ENCODE measurements at places on chromosomes 12 and 14. TPM values are rescaled to one million over a fixed set of nuclear protein-coding genes. Genes with fewer than 3 reads are reported as not detected.

The ZDHHC22 gene
- total RNA-seq = not detected

DNA sequence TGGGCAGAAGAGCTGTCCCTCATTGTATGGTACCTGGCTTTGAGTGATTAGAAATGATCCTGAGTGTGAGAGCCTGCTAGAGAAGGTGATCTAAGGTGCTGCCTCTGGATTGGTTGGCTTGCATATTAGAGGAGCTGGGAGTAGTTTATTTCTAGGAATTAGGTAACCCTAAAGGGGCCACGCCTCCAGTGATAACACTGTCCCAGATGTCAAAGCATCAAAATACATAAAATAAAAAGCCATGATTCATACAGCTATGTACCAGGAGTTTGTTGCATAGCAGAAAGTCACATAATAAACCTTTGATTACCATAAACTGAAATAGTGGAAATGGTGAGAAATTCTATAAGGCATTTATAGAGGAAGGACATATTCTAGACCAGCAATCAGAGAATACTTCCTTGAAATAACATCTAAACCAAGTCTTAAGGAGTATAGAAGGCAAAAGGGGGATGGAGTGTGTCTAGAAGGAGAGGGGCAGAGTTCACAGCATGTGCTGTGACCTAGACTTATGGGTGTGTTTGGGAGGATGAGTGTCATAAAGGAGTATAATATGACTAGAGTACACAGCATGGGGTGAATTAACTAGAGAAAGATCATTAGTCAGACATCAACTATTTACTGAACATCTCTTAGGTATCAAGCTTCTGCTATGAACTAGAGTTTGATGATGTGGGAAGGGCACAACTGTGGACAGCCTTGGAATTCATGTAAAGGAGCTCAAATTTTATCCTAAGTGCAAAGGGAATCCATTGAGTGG lies 686.4 kb downstream of the GALC start:
- no peak for DNase-seq
- no peak overlapping the region for H3K27ac ChIP-seq
- no peaks in the 10 kb centered on the region for H3K27me3 ChIP-seq
- no peaks in the 10 kb centered on the region for H3K36me3 ChIP-seq
- H3K4me1 ChIP-seq = no peaks in the 10 kb centered on the region

The CHFR gene
- total RNA-seq = 18.7 TPM

DNA sequence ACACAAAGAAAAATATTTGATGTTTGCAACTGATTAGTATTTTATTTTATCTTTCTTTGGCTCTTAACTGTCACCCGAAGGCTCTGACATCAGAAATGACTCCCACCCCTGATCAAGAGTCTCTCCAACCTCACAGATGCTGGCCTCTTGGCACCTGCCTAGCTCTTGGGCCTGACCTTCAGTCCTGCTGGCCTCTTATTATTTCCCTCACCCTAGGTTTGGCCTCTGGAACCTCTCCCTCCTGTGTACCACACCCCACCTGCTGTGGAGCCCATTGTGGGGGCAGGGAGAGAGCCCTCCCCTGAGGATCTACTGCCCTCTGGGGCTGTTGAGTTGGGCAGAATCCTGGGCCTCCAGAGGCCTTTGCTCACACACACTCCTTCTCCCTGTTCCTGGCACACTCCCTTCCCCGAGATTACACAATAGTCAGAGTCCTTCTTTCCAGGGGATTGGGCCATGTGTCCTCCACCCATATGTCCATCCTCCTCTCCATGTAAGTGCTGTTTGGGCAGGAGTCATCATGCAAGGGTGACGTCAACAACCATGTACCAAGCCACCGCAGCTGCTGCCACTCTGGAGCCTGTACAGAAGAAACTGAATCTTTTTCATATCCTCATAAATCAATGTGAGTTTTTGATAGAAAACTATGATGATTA lies 124.3 kb downstream of the RASSF9 start:
- no peaks in the 10 kb centered on the region for H3K36me3 ChIP-seq
- DNase-seq = no peak
- no peaks in the 10 kb centered on the region for H3K27me3 ChIP-seq
- H3K27ac ChIP-seq = no peak overlapping the region

- H3K27me3 ChIP-seq = no peaks in the 10 kb centered on the region
- H3K4me1 ChIP-seq = no peaks in the 10 kb centered on the region
- H3K36me3 ChIP-seq = no peaks in the 10 kb centered on the region
- H3K27ac ChIP-seq = no peak overlapping the region
- DNase-seq = no peak
- H3K4me3 ChIP-seq = no peak overlapping the region
Observed at GRCh38 chr12:51188359-51189051, 15.6 kb upstream of the TFCP2 start.

- no peak overlapping the region for H3K4me3 ChIP-seq
- no peak overlapping the region for H3K27ac ChIP-seq
- no peaks in the 10 kb centered on the region for H3K36me3 ChIP-seq
Observed at GRCh38 chr14:105701456-105702274, 175.3 kb downstream of the TMEM121 start.

The TOMM20L gene
- total RNA-seq = 4.0 TPM

The SLC35E3 gene
- 10.3 TPM for total RNA-seq

- H3K4me3 ChIP-seq = no peak within 1 kb of the TSS
- no peaks in the 10 kb centered on the region for H3K27me3 ChIP-seq
- no peak within 1 kb of the TSS for H3K27ac ChIP-seq
- H3K36me3 ChIP-seq = no peaks in the 10 kb centered on the region
Observed at GRCh38 chr12:132610051-132610759, at the start of gene LRCOL1. Gene LRCOL1 (minus strand): TSS chr12:132610582. CDS start chr12:132606251, 4,331 bp downstream.

The LYZ gene
- 26.6 TPM for total RNA-seq

DNA sequence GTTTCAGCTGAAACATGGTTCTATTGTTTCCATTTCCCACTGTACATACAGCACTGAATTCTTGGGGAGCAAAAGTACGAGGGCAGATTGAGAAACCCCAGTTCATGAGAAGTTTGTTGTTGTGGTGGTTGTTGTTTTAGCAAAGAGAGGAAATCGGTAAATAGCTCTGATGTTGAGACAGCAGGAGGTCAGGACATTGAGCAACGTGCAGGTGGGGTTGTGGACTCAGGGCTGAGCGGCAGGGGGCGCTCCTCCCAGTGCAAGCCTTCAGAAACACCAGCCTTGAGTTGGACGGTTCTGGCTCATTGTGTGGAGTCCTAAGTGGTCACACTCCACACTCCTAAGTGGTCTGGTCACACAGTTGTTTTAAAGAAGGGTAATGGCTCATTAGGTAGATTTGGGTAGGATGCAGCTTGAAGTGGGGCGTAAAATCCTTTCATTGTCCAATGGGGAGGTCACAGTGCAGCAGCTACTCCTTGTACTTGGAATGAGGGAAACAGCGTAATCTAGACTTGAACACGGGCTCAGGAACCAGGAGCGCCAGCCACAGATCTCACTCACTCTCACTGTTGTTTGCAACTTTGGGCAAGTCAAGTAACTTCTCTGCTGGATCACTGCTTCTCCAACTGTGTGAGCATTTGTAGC lies 14.5 kb upstream of the PWP1 start:
- no peaks in the 10 kb centered on the region for H3K27me3 ChIP-seq
- no peak for DNase-seq
- no peaks in the 10 kb centered on the region for H3K4me1 ChIP-seq
- H3K27ac ChIP-seq = no peak overlapping the region

GRCh38 chr12:1989111-1989510 lies 15.1 kb downstream of the DCP1B start:
- H3K36me3 ChIP-seq = no peaks in the 10 kb centered on the region
- no peaks in the 10 kb centered on the region for H3K4me1 ChIP-seq
- no peak overlapping the region for H3K4me3 ChIP-seq
- no peak for DNase-seq

DNA sequence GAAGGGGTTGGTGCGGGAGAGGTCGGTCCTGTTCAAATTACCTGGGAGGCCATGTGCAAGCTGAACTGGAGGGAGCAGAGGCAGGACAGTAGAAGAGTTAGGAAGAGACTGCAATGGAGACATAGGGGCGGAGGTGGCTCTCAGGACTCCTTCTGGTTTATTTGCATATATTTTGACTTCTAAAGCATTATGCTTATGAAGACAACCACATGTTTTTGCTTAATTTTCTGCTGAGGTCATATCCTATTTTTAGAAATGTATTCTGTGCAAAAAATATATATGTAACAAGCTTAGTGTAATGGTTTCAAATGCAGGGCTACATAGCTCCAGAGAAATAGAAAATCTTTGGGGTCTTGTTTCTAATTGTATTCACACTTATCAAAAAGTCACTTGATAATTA lies 137.0 kb upstream of the MDM1 start:
- no peaks in the 10 kb centered on the region for H3K4me1 ChIP-seq
- H3K4me3 ChIP-seq = no peak overlapping the region
- no peak for DNase-seq
- H3K27me3 ChIP-seq = no peaks in the 10 kb centered on the region
- no peaks in the 10 kb centered on the region for H3K36me3 ChIP-seq

The MLEC gene
- total RNA-seq = 116 TPM

GRCh38 chr12:46380022-46380796 lies 7.6 kb upstream of the SLC38A2 start:
- no peak overlapping the region for H3K27ac ChIP-seq
- no peaks in the 10 kb centered on the region for H3K36me3 ChIP-seq
- H3K4me3 ChIP-seq = no peak overlapping the region
- H3K4me1 ChIP-seq = peaks cover under 1% of the 10 kb centered on the region

The DEGS2 gene
- total RNA-seq = 2.8 TPM

DNA sequence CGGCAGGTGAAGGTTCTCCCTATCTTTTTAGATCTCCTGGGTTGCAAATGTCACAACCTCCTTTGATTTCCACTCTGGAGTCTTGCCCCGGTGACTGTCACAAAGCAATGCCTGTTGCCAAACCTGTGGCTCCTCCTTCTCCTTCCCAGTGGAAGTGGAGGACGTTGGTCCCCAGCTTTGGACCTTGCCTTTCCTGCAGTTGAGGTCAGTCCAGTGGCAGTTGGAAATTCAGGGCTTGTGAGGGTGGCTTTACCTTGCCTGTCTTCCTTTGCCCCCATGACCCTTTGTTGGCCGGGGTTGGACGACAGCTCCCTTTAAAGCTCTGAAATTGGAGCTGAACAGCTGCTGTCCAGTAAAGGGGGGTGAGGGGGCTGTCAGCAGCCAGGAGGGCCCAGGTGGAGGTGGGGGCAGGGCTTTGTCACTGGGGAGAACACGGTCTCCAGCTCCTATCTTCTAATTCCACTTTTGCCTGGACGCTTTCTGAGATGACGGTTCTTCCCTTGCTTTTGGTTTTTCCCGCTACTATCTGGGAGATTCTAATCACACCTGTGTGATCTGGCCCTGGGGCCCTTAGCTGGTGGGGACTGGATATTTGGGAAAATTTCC lies 4.1 kb downstream of the TEAD4 start:
- no peaks in the 10 kb centered on the region for H3K27me3 ChIP-seq
- no peaks in the 10 kb centered on the region for H3K4me1 ChIP-seq
- no peak overlapping the region for H3K4me3 ChIP-seq
- H3K27ac ChIP-seq = no peak overlapping the region
- DNase-seq = no peak
- H3K36me3 ChIP-seq = no peaks in the 10 kb centered on the region

The SLC39A5 gene
- not detected for total RNA-seq

GRCh38 chr12:12511895-12512711 lies 50.6 kb downstream of the DUSP16 start:
- H3K4me1 ChIP-seq = no peaks in the 10 kb centered on the region
- no peaks in the 10 kb centered on the region for H3K27me3 ChIP-seq
- no peak overlapping the region for H3K4me3 ChIP-seq
- no peaks in the 10 kb centered on the region for H3K36me3 ChIP-seq

The LGALS3 gene
- 334 TPM for total RNA-seq

The KRT72 gene
- not detected for total RNA-seq

The C12orf42 gene
- 6.6 TPM for total RNA-seq

GRCh38 chr14:102945346-102946130 lies 23.1 kb downstream of the AMN start:
- no peak overlapping the region for H3K4me3 ChIP-seq
- H3K4me1 ChIP-seq = peaks cover 17% of the 10 kb centered on the region
- DNase-seq = no peak
- H3K27ac ChIP-seq = no peak overlapping the region
- peaks cover 27% of the 10 kb centered on the region for H3K36me3 ChIP-seq

GRCh38 chr14:93855737-93856136 lies 67.5 kb upstream of the PRIMA1 start:
- no peak overlapping the region for H3K27ac ChIP-seq
- no peak for DNase-seq
- peaks cover 2% of the 10 kb centered on the region for H3K4me1 ChIP-seq
- no peaks in the 10 kb centered on the region for H3K27me3 ChIP-seq

DNA sequence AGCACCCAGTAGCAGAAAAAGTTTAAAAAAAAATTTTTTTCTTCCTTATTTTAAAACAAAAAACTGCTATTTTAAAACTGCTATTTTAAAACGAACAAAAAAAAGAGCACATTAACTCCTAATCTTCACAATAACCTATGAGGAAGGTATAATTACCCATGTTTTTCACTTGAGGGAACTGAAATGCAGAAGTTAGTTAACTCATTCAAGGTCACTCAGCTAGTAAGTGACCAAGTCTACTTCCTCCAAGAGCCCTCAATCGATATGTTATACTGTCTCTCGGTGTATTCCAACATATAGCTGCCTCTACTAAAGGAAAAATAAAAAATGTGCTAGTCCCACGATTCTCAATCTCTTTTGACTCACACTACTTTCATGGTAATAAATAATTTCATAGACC lies 7.8 kb downstream of the RPAP3 start:
- H3K36me3 ChIP-seq = no peaks in the 10 kb centered on the region
- H3K27me3 ChIP-seq = no peaks in the 10 kb centered on the region
- H3K27ac ChIP-seq = no peak overlapping the region
- no peak for DNase-seq
- no peak overlapping the region for H3K4me3 ChIP-seq

DNA sequence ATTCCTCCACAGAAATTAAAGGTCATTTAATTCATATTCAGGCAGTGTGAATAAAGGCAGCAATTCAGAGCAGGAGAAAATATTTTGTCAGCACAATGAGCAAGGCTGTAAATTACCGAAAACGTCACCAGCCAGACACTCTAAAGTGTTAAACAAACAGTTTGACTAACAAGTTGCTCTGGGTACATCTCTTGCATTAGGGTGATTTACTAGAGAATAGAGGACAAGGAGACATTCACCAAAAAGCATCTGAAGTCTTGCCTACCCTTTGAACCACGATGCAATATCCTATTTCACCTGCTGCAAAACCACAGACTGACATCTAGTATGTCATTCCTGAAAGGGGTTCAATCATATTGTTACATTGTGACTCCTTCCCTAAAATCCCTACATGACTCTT lies 27.1 kb upstream of the GPHB5 start:
- H3K27me3 ChIP-seq = no peaks in the 10 kb centered on the region
- no peak overlapping the region for H3K27ac ChIP-seq
- no peaks in the 10 kb centered on the region for H3K4me1 ChIP-seq
- DNase-seq = no peak
- no peak overlapping the region for H3K4me3 ChIP-seq
- H3K36me3 ChIP-seq = no peaks in the 10 kb centered on the region

GRCh38 chr12:116143909-116144308 lies 133.6 kb downstream of the MED13L start:
- no peak overlapping the region for H3K4me3 ChIP-seq
- no peak overlapping the region for H3K27ac ChIP-seq
- peaks cover 4% of the 10 kb centered on the region for H3K4me1 ChIP-seq

The NAV3 gene
- total RNA-seq = 9.0 TPM

GRCh38 chr12:122355706-122356105 lies 66.8 kb downstream of the CLIP1 start:
- H3K4me3 ChIP-seq = no peak overlapping the region
- no peaks in the 10 kb centered on the region for H3K4me1 ChIP-seq
- no peak for DNase-seq
- no peaks in the 10 kb centered on the region for H3K36me3 ChIP-seq

GRCh38 chr12:103572312-103573045 lies 14.6 kb upstream of the STAB2 start:
- H3K4me1 ChIP-seq = no peaks in the 10 kb centered on the region
- no peak overlapping the region for H3K27ac ChIP-seq
- no peak for DNase-seq
- no peak overlapping the region for H3K4me3 ChIP-seq

The PLA2G1B gene
- total RNA-seq = not detected

All from prostate gland (tissue), 2 donors.